ENCODE measurements at places on chromosomes 1 and 21.

GRCh38 chr21:42653231-42654061, at the start of gene PDE9A:
Gene PDE9A (plus strand): TSS chr21:42653621. CDS start chr21:42653815, 194 bp downstream.
- DNase-seq: peak; percentile 40

- no peak for DNase-seq
Observed at GRCh38 chr1:117620440-117620839, 14.6 kb downstream of the TENT5C start.

DNA sequence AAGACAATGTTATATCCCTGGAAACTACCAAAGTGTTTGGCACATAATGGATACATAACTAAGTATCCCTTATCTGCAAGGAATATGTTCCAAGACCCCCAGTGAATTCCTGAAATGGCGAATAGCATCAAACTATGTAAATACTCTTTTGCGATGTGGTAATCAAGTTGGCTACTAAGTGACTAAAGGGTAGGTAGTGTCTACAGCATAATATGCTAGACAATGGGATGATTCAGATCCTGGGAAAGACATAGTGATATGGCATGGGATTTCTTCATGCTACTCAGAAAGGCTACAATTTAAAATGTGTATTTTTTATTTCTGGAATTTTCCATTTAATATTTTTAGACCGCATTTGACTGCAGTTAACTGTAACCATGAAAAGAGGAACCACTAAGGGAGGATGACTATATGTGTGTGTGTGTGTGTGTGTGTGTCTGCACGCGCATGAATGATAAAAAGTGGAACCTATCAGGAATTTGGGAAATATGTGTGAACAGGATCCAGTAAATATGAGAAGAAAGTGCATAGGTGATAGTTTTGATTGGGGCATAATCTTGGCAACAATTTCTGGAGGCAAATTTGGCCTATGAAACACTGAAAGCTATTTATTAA, 1899.9 kb downstream of the NCAM2 start:
- no peak for DNase-seq

- DNase-seq: peak; percentile 39
Observed at GRCh38 chr1:46691997-46692790, 20.5 kb downstream of the TEX38 start.

DNA sequence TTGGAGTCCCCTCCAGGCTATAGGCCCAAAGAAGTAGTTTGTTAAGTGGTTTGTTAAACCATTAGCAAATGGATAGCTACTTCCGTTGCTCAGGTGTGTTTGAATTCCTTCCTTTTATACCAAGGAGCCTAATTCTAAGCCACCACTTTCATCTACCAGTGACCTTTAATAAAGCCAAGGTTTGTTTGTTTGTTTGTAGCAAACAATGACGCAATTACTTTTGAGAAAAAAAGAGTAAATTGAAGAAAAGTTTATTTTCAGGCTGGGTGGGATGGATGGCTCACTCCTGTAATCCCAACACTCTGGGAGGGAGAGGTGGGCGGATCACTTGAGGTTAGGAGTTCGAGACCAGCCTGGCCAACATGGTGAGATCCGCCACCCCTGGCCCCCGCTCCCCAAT, 30.8 kb upstream of the RD3 start:
- no peak for DNase-seq

DNA sequence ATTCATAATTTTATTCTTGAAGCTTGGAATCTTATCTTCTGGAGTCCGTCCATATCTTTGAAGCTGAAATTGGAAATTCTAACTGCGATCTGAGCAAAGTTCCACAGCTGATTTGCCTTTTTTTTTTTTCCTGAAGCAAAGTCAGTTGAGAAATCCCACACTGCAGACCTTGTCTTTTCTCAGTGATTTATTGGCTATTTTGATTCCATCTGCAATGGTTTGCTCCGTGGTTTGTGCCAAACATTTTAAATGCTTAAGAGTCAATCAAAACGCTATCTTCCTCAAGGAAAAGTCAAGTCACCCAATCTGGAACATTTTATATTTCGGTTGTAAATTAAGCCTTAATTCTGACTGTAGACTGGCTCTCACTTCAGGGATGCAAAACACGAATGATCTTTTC, 88.2 kb upstream of the GRIK1 start:
- DNase-seq: no peak

DNA sequence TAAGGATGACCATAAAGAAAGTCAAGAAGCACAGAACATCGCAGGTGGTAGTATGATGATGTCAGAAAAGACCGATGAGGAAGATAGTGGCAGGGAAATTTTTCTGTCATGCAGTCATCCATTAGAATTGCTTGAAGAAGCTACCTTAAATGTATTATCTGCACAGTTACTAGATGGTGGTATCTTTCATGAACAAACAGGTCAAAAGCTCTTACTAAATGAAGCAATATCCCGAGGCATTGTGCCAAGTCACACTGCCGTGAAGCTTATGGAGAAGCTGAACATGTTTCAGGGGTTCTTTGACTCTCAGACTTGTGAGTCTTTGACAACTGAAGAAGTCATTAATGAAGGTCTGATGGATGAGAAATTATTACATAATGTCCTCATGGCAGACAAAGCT, 128.8 kb downstream of the MACF1 start:
- no peak for DNase-seq

DNA sequence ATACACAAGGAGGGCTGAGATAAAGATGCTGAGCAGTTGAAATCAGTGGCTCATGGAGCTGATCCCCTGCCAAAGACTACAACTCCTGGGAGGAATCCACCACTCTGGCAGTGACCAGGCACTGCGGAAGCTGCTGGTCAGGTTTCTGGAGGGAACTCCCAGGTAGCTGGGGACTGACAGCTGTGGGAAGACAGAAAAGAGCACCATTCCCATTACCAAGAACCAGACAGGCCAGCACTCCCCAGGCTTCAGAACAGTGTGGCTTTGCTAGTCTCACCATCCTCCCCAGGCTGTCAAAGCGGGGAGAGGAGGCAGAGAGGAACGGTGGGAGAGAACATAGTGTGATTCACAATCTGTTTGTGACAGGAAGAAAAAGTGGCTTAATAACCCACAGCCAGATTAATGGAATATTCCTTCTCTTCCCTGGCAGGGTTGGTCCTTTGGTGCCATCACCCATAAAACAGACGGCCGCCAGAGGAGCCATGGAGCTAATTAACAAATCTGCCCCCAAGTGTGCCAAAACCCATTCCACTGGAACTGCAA, 92.1 kb downstream of the MAB21L3 start:
- DNase-seq: peak; percentile 72

GRCh38 chr1:84969489-84970250, 27.2 kb downstream of the MCOLN2 start:
- no peak for DNase-seq

- no peak for DNase-seq
Observed at GRCh38 chr1:29758781-29759499, 522.6 kb downstream of the PTPRU start.

- DNase-seq: no peak
Observed at GRCh38 chr1:55846051-55846450, 630.9 kb upstream of the USP24 start.

DNA sequence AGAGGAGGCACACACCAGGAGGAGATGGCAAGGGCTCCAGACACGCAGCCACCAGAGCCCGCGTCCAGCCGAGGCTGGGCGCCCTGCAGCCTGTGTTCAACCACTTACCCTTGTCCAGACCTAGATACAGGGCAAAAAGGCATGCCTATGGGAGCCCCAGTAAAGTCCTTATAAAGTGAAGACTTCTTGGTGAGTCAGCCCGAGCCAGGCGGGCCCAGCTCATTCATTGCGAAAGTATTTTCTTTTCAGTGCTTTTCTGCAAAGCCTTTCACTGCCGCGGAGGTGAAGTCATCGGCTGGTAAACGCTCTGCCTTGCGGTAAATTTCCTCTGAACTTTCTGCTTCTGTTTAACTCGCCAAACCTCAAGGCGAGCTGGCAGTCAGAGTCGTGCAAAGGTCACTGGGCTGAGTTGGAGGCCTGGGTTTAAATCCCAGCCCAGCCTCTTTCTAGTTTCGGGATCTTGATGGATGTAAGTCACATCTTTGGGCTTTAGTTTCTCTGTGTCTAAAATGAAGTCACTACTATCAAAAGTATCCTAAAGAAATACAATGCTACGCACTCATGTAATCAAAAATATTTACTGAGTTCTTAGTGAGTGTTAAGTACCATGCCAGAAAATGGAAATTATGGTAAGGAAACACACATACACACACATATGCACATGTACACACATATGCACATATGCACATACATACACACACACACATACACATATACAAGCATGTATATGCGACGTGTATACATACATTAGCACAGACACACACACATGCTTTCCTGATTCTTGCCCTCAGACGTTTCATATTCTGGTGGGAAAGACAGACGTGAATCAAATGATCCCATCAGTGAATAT, 54.7 kb upstream of the IFFO2 start:
- DNase-seq: peak; percentile 28

GRCh38 chr1:2925918-2926317, 95.3 kb upstream of the ACTRT2 start:
- no peak for DNase-seq

DNA sequence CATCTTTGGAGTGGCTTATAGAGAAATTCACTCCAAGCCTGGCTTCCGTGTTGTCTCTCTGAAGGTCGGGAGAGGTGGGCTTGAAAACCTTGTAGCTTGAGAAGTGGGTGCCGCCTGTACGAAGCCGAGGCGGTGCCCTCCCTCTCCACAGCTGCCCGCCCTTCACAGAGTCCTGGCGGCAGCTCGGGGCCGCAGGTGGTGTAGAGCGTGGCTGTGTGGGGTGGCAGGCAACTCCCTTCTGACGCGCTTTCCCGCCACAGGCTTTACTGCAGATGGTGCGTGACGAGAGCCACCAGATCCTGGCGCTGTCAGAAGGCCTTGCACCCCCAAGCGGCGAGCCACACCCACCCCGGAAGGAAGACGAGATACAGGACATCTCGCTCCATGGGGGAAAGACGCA, 33.1 kb upstream of the DIP2A start:
- no peak for DNase-seq

DNA sequence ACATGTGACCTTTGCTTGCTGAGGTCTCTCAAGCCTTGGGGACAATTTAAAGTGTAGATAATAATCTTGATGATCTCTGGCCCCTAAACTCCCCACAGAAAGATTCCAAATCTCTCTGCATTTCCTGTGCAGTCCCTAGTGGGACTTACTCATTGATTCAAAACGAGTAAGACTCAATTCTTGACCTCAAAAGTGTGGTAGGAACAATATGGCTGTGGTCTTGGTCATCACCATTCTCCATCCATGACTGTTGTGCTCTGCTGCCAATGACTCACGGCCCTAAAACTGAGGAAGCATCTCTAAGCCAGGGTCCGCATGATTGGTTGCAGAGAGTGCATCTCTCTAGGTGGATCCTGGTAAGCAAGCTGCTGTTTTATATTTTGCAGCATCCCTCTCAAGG, 268.0 kb downstream of the PTGER3 start:
- no peak for DNase-seq

DNA sequence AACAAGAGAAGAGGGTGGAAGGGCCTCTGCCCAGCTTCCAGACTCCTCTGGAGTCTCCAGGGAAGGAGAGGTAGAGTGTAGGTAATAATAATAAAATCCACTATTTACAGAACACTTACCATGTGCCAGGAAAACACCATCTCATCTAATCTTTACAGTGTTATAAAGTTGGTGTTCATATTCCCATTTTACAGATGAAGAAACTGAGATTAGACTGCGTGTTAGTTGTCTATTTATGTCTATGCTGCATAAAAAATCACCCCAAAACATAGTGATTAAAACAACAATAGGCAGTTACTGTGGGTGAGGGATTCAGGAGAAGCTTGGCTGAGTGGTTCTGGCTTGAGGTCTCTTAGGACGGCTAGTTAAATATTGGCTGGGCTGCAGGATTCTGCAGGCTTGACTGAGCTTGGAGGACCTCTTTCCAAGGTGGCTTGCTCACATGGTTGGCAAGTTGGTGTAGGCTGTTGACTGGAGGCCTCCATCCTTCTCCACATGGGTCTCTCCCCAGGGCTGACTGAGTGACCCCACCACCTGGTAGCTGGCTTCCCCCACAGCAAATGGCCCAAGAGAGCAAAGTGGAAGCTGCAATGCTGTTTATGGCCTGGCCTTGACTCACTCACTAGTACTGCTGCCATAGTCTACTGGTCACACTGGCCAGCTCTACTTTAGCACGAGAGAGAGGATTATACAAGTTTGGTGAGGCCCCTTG, 6.5 kb upstream of the ALX3 start:
- DNase-seq: no peak

GRCh38 chr1:156693848-156694689, 11.3 kb downstream of the CRABP2 start:
- no peak for DNase-seq

DNA sequence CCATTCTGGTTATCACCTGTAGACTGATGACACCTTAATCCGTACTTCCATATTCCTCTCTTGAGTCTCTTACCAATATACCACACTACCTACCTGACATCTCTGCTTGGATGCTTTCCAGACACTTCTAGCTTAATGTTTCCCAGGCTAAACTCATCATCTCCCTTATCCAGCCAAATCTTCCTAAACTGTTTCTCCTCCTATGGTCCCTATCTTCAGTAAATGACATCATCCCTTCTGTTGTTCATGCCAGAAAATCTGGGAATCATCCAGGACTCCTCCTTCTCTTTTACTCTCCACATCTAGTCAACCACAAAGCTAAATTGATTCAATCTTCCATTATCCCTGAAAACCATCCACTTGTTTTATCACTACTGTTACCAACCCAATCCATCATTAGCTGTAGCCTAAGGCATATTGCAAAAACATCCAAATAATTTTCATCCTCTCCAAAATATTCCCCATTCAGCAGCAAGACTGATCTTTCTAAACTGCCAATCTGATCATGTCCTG, 464.1 kb upstream of the BEND5 start:
- no peak for DNase-seq

DNA sequence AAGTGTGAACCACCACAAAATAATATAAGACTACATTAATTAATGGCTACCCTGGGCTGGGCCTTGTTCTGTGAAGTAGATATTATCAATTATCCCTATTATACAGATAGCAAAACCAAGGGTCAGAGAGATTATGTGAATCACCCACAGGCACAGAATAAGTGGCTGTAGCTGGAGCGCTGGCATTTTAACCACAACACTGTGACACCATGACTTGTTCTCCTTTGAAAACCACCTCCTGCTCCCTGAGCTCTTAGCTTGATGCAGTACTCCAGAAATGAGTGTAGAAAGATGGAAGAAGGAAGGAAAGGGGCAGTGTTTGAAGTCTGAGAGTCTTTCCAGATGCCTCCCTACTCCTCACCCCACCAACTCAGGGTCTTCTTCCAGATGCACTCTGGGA, 29.5 kb upstream of the JUN start:
- DNase-seq: no peak

GRCh38 chr1:193654951-193655735, 468.7 kb upstream of the B3GALT2 start:
- no peak for DNase-seq

GRCh38 chr1:220487297-220487820, 40.6 kb upstream of the MARK1 start:
- DNase-seq: peak; percentile 9

GRCh38 chr1:201732351-201732750, 96.6 kb upstream of the IPO9 start:
- DNase-seq: no peak

DNA sequence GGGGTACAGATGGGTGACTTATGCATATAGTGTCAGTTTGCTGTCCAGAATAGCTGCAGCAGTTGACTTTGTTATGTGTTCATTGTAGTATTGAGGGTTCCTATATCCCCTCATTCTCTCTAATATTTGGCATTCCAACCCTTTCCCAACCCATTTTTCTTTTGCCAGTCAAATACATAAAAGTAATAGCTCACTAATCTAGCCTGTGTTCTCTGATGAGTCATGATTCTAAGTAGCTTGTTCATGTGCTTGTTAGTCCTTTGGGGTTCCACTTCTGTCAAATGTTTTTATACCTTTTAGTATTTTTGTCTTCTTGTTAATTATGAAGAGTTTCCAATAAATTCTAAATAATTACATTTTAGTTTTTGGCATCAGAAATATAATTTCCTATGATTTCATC, 99.2 kb upstream of the MROH9 start:
- DNase-seq: no peak

- DNase-seq: no peak
Observed at GRCh38 chr1:65069011-65069565, 78.9 kb upstream of the AK4 start.
